Stimulated activated CD4-positive, alpha-beta T cell treated with anti-CD3 and anti-CD28 coated beads, Interleukin-12 subunit alpha, Interleukin-12 subunit beta, amount 100 ng/mL, for 4 hours (primary cell): ENCODE measurements at places on chromosomes 3 and 15.

- no peak for DNase-seq
Observed at GRCh38 chr3:89560568-89560967, 453.1 kb downstream of the EPHA3 start.

GRCh38 chr3:40173227-40173721 lies 136.2 kb upstream of the EIF1B start:
- DNase-seq = no peak

DNA sequence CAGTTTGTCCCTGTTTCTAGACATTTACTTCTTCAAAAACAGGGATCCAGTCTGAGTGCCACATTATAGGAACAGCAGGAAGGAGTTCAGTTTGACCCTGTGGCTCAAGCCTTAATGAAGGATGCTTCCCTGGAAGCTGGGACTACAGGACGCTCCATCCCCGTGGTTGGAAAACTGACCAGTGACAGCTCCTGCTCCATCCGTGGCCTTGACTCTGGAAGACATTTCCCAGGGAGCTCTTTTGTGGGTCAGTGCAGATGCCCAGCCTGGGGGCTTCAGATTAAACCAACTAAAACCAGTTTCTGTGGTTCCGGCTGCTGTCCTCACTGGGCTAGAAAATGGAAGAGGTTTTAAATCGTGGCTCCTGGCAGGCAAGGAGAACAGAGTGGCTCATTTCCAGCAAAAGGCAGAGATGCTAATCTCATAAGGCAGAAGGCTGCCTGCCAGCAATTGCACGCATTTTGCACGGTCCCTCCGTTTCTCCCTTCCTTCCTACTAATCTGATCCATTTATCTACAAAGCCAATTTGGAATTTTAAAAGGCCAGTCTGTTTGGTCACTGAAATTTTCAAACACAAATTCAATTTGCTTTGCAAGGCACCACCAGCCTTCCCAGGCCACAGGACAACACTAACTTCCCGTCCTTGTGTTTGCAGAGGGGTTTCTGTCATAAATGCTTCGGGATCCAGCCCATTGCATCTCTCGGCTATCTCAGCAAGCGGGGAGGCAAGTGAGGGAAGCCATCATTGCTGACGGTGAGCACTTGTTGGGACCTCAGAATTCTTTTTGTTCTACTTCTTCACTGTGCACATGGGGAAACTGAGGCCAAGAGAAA lies 6.2 kb upstream of the SSUH2 start:
- DNase-seq = no peak

GRCh38 chr3:47000198-47000815 lies 20.8 kb downstream of the NBEAL2 start:
- DNase-seq = no peak

DNA sequence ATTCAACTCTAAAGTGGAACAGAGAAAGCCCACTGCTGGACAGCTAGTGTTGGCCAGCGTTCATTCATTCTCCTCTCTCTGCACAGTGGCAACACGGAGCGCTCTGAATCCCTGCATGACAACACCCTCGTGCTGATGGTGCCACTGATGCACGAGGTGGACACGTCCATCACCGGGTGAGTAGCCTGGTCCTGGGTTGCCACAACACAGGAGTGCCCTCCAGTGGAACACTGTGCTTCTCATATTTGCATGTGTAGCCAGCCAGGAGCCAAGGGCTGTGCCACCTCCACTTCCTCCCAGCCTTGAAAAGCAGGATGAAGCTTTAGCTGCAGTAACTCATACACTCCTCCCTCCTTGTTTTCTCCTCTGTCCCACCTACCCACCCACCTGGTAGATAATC lies 120.0 kb upstream of the CTDSPL start:
- DNase-seq = no peak
